ENCODE measurements at places on chromosomes 1 and 21.

GRCh38 chr21:21412096-21412495 lies 413.9 kb downstream of the NCAM2 start:
- no peak for DNase-seq

- no peak for DNase-seq
Measured at GRCh38 chr1:30657131-30658013, 66.0 kb downstream of the MATN1 start.

- DNase-seq, result no peak
Measured at GRCh38 chr1:62689524-62689923, 1.3 kb upstream of the DOCK7 start.

GRCh38 chr1:234893725-234894630 lies 234.7 kb downstream of the TOMM20 start:
- DNase-seq, result no peak

- no peak for DNase-seq
Measured at GRCh38 chr1:17210176-17210575, 5.2 kb downstream of the PADI1 start.

GRCh38 chr1:58785442-58786058 lies 1.7 kb upstream of the JUN start:
- no peak for DNase-seq

DNA sequence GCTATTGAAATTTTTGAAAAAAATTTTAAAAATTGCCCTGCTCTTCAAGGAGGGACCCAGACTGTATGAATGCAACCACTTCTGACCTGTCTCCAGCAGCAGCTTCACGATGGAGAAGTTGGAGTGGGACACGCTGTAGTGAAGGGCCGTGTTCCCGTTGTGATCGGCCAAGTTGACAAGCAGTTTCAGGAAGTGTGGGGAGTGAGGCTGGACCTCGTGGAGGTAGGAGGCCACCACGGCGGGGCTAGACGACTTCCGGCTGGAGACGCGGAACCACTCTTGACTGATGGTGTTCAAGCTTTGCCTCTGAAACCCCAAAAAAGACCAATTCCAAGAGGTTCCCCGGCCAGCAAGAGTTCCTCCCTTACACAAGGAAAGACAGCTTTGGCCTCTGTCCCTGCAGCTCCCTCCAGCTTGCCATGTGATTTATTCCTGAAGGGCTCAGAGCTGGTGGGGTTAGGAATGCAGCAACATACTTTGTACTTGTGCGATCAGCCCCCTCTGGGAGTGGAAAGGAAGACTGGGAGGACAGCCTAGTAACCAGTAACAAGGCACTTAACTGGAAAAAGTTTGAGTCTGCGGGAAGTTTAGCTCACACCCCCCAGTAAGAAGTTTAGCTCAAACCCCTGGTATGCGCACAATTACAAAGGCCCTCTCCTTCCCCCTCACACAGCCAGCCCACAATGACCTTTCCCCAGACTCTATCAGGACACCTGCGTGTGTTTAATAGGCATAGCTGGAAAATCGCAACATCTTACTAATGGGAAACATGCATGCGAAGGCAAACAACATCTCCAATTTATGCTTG lies 56.0 kb downstream of the KANK4 start:
- no peak for DNase-seq

- DNase-seq, result no peak
Measured at GRCh38 chr1:203888807-203889251, 27.4 kb downstream of the SNRPE start.

DNA sequence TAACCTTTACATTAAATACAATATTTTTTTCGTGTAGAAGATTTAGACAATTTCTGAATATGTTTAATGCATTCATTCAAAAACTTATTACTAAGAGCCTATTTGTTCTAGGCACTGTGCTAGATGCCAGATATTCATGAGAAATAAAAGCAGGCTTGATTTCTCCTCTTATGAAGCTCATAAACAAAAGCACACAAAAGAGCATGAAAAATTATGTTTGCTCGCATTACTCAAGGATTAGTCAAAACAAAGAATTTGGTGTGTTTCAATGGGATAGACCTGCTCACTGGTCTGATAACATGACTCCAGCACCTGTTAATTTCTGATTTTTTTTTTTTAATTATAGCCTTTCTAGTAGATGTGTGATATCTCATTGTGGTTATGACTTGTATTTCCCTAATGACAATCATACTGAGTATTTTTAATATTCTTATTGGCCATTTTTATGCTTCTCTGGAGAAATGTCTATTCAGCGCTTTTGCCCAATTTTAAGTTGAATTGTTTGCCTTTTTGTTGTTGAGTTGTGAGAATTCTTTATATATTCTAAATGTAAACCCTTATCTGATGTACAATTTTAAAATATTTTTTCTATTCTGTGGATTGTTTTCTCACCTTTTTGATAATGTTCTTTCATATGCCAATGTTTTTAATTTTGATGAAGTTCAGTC lies 382.3 kb upstream of the ADGRL4 start:
- no peak for DNase-seq

GRCh38 chr1:113991467-113991997 lies 12.3 kb downstream of the OLFML3 start:
- DNase-seq, result no peak

DNA sequence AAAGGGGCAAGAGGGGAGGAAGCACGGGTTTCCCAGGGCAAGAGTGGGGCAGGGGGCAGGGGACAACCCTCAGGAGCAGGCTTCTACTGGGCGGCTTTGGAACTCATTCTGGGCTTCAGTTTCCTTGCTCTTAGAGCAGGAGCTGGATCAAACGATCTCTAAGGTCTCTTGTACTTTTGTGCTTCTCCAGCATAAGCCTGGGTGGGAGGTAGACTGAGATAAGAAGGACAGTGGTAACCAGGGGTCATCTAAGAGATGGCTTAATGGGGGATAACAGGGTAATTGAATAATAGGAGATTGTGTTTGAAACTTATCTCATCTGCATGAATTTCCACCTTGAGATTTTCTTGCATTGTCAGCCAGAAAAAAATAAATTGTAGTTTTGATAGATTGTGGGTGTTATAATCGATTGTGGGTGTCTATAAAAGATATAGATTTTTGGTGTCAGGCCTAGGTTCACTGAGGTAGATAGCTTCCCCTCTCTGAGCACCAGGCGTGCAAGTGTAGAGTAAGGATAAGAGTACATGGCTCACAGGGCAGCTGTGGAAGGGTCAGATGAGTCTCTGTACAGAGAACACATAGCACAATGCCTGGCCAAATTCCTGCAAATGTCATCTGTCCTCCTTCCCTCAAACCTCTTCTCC lies 68.0 kb downstream of the CD58 start:
- no peak for DNase-seq

GRCh38 chr1:210757677-210758076 lies 376.3 kb downstream of the KCNH1 start:
- DNase-seq, result no peak

DNA sequence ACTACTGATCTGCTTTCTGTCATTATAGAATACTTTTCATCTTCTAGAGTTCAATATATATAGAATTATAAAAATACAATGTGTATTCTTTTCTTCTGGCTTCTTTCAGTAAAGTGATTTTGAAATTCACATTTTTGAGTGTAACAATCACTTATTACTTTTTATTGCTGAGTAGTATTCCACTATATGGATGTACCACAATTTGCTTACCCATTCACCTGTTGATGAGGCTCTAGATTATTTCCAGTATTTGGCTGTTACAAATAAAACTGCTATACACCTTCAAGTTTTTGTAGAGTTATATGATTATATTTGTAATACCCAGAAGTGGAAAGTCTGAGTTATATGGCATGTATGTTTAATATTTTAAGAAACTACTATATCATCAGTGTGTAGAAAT lies 159.4 kb downstream of the RWDD3 start:
- no peak for DNase-seq

- DNase-seq, result no peak
Measured at GRCh38 chr1:227894831-227895451, 52.8 kb downstream of the WNT9A start.

DNA sequence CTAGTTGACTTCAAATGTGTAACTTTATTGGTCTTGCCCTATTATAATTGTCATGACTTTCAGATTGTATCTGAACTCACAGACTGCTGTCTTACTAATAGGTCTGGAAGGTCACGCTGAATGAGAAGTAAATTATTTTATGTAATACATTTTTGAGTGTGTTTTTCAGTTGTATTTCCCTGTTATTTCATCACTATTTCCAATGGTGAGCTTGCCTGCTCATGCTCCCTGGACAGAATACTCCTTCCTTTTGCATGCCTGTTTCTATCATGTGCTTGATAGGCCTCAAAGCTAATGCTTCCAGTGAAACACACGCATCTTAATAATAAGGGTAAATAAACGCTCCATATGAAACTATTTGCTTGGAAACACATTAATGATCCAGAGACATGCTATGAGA lies 7.3 kb downstream of the RGS4 start:
- no peak for DNase-seq

DNA sequence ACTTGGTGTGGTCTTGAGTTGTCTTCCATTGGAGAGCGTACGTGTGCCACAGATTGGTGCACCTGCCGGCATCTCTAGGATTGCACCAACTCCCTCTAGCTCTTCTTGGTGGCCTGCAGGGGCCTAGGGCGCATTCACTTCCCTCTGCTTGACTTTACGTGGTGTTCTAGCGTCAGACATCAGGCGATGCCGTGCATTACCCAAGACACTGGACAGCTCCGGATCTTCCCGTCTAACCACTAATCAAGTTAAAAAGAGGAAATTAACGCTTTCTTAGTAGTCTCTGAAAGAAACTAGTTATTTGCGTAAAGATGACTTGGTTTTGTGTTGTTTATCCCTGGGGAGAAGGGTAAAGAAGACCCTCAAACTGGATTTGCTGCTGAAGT lies 510 bp upstream of the IL10RB start:
- DNase-seq, result no peak

DNA sequence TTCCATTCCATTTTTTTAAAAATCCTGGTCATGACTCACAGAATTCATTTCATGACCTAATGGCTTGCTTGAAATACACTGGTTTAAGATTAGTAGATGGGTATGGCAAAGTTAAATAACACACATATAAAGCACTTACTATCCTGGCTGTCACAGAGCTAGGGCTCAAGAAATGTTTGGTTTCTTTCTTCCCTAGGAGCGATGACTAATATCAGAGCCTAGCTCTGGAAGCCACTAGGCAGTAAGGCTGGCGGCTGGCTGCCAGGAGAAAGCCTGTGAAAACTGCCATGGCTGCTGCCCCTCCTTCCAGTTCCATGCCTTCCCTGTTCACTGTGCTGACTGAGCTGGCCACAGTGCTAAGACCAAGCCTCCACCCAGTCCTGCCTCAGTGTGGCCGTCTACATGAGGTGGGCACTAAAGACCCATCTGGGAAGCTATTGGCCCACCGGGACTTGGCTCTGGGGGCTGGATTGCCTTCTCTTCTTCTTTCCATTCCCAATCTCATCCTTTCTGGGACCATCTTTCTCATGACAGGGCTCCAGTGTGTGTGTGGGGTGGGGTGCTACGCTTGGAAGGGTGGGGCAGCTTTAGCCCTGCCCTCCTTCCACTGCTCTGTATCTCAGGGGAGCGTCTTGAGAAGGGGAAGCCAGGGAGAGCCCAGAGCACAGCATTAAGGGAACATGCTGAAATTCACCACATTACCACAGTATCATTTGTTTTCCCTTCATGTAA lies 10.8 kb upstream of the ASCL5 start:
- no peak for DNase-seq

Data from stimulated activated CD8-positive, alpha-beta memory T cell treated with anti-CD3 and anti-CD28 coated beads, Interleukin-15, amount 100 ng/mL, for 1 hour (primary cell).